Cerebellar cortex (tissue), 1 donor: ENCODE measurements at places on chromosomes 5 and 9.

- DNase-seq: no peak
These were observed 5.4 kb downstream of the PUM3 start for GRCh38 chr9:2838371-2839000.

DNA sequence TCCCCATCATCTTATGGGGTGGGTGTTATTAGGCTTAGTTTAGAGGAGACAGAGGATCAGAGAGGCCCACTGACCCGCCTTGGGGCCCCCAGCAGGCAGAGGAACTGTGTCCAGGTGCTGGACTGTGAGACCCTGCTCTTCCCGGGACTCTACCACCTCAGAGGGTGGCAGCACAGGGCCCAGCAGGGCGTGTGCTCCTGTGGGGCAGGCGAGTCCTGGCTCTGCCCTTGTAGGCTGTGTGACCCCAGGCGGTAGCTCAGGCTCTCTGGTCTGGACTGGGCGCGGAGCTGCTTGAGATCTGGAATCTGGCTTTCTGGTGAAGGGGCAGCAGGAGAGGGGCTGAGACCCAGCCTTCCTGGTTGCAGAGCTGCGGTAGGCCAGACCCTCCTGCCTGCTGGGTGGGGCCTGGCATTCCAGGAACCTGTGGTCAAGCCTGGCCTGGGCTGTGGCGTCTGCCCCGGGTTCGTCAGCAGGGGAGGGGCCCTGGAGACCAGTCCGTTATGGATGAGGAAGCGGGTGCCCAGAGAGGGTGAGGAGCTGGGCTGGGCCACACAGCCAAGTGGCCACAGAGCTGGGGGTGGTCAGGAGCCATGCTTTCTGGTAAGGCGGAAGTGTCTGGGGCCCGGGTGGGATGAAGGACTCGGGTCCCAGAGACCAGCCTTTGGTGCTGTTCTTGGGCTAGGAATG lies 46.5 kb downstream of the RXRA start:
- DNase-seq: no peak

DNA sequence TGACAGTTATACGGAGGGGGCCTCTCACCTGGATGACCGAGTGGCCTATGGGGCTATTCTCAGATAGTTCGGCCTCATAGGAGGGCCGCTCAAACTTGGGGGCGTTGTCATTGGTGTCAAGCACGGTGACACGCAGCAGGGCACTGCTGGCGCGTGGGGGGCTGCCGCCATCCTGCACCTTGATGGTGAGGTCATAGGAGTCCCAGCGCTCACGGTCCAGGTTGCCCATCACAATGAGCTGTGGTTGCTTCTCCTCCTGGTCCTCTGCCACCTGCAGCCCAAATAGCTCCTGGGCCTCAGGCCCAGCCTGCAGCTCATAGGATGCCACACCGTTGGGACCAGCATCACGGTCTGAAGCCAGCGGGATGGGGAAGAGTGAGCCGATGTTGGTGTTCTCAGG lies 9.7 kb downstream of the PCDH1 start:
- DNase-seq: no peak

GRCh38 chr5:39376293-39376714 lies 12.0 kb upstream of the C9 start:
- DNase-seq: peak; percentile 53

DNA sequence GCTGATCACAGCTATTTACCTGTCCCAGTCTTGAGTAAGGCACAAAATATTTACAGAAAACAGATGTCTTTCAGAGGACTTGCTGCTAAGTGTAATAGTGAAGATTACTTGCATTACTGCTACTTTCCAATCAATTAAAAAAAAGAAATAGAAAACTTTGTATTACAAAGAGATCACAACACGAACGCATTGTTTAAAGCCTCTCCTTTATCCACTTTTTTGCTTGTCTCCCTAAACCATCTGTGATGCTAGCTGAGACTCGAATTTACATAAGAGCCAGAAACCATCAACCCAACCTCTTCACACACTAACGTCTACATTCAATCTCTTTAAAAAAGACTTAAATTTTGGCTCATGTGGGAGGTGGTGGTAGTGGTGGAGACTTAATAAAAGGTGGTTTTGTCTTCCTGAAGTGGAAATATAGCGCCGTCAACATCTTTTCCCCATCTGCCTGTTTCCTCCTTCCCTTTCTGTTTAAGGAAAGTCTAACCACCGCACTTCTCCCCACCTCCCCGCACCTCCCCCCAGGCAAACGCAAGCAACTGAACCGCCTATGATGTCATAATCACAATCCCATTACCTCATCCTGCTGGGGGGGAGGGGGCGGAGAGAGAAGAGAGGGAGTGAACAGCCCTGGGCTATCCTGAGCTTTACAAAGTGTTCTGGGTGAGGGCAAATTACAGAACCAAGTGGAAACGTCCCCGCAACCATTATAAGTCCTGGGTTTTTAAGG lies 948 bp upstream of the FAM53C start:
- peak; percentile 91 for DNase-seq

DNA sequence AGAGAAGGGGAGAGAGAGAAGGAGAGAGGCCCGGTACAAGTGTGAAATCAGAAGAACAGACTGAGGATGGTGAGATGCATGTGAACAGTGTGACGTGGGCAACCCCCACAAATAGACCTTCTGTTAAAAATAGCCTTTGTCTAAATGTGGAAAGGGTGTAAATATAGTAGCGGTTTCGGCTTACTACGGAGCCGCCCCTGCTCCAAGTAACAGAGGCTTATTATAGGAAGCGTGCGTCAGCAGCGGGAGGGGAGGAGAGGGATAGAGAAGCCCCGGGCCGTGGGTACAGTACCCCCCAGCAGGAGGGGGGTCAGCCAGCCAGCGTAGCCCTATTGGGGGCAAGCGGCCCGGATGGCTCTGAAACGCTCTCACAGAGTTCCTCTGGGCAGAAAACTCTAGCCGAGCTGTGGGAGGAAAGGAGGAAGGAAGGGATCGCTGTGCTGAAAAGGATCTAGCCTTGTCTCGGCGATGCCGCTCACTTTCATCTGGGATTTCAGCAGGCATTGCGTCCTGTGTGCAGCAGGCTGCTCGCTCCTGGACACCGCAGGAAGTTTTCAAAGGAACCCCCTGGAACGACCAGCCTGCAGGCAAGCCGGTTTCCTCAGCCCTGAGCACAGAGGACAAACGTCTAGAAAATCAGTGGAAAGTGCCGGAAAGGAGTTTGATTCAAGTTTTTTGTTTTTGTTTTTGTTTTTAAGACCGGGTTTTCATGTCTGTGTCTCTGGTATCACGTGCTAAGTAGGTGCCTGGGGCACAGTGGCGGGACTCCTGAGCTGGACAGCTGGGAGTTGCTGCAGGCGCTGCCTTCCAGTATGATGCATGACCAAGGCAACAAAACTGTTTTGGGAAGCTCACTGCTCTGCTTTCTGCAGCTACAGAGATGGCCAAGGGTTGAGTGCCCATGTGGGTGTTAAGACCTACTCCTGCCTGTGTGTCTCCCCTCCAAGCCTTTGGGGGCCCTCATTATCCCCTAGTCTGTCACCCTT lies 146.6 kb downstream of the SEC61B start:
- DNase-seq: peak; percentile 66

DNA sequence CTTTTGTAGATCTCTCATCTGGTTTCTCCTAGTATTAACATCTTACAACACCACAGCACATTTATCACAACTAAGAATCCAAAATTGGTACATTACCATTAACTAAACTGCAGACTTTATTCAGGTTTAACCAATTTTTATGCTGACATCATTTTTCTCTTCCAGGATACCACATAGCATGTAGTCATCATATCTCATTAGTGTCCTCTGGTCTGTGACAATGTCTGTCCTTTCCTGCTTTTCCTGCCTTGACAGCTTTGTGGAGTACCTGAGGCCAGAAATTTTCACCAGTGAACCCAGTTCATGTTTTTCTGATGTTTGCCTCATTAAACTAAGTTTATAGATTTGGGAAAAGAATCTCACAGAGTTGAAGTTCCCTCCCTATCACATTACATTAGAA lies 294.7 kb upstream of the TNC start:
- DNase-seq: no peak

- DNase-seq: no peak
These were observed 40.1 kb downstream of the DCAF10 start for GRCh38 chr9:37840560-37841194.

DNA sequence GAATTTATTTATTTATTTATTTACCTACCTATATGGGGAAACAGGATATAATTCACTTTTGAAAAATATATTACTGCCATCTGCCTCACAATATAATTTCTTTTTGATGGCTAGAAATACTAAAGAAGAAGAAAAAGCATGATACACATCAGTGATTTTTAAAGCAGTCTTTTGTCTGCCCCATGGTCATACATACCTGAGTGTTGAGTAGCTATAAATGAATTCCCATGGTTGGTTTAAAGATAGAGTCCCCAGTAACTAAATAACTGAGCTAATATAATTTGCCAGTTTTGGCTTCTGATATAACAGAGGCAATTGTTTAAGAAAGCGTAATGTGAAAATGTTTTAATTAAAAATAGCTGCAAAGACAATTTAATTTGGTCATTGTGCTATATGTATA lies 447.8 kb downstream of the PDE4D start:
- no peak for DNase-seq

DNA sequence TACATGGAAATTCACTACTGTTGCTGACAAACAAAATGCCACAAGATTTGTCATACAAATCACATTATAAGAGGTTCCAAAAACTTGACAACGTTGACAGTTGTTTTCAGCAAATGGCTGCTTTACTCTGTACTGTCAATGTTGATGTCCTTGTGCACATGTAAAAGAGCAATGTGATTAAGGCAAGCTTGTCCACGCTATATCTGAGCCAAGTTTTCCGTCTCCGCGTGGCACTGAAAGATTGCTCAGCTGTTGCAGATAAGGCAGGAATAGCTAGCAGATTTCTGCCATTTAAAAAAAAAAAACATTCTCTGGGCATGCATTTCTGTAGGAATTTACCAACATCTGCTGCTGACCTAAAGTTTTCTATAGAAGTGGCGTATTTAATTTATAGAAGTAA lies 46.4 kb upstream of the MEF2C start:
- DNase-seq: no peak

DNA sequence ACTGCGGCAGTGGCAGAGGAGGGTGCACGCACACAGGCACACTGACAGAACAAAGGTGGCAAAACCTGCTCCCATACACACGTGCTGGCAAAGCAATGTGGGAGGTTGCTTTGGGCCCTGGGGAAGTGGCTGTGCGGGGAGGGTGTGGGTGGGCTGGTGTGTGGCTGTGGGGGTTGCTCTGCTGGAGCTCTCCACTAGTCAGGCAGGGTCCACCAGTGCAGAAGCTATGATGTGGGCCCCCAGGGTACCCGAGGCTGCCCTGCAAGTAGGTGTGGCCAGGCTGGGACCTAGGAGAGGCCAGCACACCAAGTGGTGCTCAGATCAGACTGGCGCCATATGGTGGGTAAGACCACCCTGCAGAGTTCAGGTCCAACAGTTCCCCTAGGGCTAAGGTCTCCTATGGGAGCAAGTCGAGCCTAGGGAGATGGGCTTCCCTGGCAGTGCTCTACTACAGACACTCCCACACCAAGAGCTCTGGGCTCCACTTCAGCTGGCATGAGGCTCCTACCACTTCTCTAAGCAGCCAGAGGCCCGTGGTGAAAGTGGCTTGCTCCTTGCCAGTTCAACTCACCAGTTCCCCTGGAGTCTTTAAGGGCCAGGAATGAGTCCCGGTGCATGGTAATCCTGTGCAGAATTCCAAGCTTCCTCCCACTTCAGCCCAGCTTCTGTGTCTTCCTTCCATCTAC lies 46.2 kb upstream of the IFNE start:
- DNase-seq: no peak

DNA sequence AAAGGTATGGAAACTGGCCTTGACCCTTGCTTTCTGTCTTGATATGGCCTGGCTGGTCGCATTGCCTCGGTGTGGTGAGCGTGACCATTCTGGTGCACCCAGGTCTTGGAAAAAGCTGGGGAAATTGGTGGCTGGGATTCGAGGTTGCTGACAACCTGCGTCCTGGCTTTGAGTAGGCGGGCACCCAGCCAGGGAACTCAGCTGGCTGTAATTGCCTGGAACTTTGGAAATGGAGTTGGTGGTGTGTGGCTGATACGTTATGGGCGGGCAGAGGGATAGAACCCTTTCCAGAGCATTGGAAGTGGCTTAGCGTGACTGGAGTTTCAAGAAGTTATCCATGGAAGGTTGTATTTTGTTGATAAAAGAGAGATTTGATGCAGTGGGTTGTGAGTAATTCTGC lies 35.2 kb downstream of the KCNMB1 start:
- no peak for DNase-seq

GRCh38 chr5:118466418-118466817 lies 521.9 kb downstream of the DTWD2 start:
- no peak for DNase-seq

DNA sequence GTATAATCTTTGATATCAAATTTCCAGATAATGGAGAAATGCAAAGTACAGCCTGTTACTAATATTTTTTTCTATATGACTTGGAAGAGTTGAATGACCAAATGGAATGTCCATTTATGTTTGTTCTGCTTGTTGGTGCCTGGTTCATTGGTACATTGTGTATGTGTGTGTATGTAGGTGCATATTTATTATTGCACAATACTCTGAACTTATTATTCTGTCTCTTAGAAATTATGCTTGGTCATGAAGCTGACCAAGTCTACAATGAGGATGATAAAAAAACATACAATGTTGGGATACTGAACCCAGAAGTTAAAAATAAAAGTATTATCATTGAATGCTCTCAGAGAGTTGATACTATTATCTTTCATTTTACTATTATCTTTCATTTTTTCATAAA lies 706.3 kb downstream of the KCTD16 start:
- no peak for DNase-seq

GRCh38 chr9:114037961-114038723 lies 40.0 kb downstream of the AMBP start:
- peak; percentile 74 for DNase-seq

GRCh38 chr9:98306384-98307145 lies 51.1 kb upstream of the TBC1D2 start:
- no peak for DNase-seq

DNA sequence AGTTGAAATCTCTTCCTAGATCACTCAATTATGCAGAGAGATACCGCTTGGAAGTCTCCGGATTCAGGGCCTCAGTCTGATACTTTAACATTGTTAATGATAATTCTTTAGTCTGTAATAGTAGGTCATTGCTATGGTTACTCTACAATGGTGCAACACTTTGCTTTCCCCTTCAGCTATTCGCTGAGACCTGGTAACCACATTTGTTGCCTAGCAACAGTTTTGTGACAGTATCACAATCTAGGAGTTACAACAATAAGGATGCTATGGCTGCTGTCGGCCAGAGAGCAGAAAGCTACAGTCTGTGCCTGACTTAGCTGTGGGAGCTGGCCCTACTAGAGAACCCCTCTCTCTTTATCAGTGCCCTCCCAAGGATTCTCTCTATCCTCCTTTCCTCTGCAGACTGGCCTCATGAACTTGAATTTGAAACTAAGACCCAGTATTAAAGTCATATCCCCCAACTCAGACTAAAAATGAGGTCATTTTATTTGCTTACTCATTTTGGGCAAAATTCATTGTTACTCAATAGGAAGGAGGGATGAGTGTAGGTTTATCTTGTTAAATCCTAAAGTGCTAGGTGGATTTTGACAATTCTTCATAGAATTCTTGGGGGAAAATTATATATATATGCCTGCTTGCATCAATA lies 39.3 kb downstream of the NR2F1 start:
- DNase-seq: peak; percentile 94

DNA sequence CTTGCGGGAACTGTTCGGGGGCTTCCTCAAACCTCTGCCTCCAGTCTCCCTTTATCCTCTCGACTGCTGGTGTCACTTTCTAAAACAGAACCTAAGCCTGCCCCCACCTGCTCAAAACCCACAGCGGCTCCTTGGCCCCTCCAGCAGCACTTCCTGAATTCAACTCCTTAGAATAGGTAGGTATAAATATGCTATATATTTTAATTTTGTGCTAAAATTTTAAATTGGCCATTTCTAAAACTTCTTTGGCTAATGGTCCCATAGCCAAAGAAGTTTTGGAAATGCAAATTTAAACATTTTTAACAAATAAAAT lies 71.8 kb upstream of the TBC1D2 start:
- DNase-seq: no peak

GRCh38 chr9:9177081-9177480 lies 1377.5 kb upstream of the DMAC1 start:
- DNase-seq: no peak
